Stimulated activated CD8-positive, alpha-beta memory T cell treated with anti-CD3 and anti-CD28 coated beads, Interleukin-15, amount 100 ng/mL, for 4 hours (primary cell): ENCODE measurements at places on chromosomes 4 and X.

GRCh38 chr4:6180841-6181631, 19.3 kb downstream of the JAKMIP1 start:
- DNase-seq = peak; percentile 23

DNA sequence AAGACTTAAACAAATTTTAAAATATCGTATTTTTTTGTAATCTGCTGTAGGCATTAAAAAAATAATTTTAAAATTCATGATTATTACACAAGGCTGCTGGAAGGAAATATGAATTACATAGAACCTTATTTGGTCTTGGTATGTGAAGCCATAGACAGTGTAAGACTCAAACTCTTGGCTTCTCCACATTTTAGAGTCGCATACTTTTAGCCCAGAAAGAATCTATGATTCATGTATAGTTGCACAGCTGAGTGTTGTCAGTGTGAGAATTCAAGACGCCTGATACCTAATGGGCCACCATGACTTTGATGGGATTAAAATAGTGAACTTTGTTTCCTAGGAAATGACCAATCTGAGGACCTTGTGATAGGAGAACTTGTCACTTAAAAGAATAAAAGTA, 1.4 kb downstream of the INTU start:
- DNase-seq = no peak

GRCh38 chrX:151729056-151729725, 5.4 kb upstream of the CNGA2 start:
- DNase-seq = no peak

DNA sequence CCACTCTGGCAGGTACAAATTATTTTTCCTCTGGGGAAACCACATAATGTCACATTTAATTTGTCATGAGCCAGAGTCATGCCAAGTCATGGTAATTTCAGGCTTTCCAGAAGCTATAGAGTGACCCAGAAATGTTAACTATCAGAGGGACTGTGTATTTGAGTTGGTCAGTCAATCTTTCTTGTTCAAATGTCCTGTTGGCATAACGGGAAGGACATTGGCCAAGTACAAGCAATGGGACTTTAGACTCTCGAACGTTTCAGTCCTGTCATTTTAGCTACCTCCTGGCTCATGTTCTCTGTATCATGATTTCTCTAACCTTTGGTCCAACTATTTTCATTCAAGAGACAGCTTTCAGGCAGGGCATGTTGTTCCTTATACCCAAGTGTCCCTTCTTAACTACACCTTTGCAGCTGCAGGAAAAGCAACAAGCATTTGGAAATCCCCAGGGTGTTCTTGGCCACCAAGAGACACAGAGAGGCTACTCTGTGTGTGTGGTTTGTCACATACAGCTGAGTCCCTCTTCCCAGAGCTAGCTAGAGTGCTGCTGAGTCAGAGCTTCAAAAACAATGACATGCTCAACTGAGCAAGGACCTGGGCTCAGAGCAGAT, 142.6 kb downstream of the EGF start:
- DNase-seq = no peak

DNA sequence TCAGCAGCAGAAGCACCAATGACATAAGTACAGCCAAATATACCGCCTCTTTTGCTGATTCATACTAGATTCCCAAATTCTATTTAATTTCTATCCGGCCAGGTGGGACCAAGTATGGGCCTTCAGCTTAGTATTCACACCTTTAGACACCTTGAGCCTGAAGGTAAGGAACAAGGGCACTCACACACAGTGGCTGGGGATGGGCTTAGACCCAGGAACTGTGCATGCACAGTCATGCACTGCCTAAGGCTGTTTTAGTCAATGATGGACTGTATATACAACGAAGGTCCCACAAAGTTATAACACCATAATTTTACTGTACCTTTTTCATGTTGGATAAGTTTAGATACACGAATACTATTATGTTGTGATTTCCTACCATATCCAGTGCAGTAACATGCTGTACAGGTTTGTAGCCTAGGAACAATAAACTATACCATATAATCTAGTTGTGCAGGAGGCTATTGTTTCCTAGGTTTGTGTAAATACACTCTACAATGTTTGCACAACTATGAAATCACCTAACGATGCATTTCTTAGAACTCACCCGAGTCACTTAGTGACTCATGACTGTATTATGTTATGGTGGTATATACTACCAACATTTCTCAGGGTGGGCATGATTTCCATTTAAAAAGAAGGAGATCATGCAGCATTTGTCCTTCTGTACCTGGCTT, 9.7 kb upstream of the CLNK start:
- no peak for DNase-seq

DNA sequence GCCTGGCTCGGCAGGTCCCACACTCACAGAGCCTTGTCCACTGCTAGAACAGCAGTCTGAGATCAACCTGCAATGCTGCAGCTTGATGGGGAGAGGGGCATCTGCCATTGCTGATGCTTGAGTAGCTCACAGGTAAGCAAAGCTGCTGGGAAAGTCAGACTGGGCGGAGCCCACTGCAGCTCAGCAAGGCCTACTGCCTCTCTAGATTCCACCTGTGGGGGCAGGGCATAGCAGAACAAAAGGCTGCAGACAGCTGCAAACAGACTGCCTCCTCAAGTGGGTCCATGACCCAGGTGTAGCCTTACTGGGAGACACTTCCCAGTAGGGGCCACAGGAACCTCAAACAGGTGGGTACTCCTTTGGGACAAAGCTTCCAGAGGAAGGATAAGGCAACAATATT, 110.6 kb upstream of the ADAMTS3 start:
- no peak for DNase-seq

DNA sequence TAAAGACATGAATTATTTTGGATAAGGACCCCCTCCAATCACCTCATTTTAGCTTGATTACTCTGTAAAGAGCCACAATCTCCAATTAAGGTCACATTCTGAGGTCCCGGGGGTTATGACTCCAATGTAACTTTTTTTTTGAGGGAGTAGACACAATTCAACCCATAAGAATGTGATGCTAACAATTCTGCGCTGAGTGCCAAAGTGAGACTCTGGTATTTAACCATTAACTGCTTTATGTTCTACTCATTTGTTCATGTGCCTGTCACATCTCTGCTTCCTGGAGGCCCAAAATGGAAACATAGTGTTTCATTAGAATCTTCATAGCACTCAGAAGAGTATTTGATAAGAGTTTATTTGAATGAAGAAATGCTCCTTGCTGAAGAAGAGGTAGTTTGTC, 234.8 kb downstream of the CPE start:
- no peak for DNase-seq

GRCh38 chr4:71322425-71322824, 16.4 kb upstream of the SLC4A4 start:
- no peak for DNase-seq

DNA sequence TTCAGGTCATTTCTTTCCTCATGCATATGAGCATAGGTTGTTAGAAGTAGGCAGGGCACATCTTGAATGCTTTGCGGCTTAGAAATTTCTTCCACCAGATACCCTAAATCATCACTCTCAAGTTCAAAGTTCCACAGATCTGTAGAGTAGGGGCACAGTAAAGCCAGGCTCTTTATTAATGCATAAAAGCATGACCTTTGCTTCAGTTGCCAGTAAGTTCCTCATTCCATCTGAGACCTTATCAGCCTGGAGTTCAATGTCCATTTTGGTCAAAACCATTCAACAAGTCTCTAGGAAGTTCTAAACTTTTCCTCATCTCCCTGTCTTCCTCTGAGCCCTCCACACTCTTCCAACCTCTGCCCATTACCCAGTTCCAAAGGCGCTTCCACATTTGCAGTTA, 77.7 kb downstream of the MAP9 start:
- DNase-seq = no peak

- DNase-seq = no peak
Measured at GRCh38 chr4:177473991-177474390, 31.8 kb upstream of the AGA start.

DNA sequence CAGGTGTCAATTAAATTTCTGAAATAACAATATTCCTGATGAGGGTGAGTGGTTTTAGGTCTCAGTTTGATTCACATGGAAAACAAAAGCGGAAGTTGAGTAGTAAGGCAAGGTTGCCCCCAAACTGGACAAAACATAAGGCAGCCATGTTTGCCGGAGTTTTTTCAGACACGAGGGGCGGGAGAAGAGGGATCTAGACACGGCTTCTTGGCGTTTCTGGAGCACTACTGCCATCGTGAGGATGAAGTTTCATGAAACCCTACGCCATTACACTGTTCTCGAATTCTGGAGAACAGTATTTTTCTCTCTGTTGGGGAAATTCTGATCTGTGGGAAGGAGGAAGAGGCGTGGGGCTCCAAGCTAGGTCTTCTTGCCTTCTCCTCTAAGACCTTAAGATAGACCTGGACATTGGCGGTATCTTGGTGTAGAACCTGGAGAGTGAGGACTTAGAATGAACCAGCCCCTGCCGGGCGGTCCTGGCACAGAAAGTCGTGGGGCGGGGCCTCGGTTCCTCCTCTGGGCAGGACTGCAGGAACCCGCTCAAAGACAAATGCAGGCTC, 160.3 kb downstream of the OR13H1 start:
- DNase-seq = no peak

- no peak for DNase-seq
Measured at GRCh38 chr4:87559090-87559837, 30.1 kb upstream of the SPARCL1 start.

DNA sequence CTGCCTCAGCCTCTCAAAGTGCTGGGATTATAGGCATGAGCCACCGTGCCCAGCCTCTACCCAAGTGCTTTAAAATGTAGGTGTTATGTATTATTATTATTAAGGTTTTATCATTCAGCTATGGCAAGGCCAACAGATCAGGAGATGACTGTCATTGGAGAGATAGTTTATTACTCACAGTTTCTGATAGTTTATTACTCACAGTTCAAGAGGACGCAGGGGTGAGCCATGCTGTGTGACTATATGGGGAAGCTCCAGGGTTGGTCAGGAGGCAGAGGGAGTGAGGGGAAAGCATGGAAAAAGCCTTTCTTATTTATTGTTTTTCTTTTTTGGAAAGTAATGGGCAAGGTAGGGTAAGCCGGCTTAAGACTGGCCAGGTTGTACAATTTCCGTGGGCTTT, 25.4 kb upstream of the ARSD start:
- DNase-seq = no peak

GRCh38 chr4:30783751-30784150, 63.6 kb downstream of the PCDH7 start:
- no peak for DNase-seq

DNA sequence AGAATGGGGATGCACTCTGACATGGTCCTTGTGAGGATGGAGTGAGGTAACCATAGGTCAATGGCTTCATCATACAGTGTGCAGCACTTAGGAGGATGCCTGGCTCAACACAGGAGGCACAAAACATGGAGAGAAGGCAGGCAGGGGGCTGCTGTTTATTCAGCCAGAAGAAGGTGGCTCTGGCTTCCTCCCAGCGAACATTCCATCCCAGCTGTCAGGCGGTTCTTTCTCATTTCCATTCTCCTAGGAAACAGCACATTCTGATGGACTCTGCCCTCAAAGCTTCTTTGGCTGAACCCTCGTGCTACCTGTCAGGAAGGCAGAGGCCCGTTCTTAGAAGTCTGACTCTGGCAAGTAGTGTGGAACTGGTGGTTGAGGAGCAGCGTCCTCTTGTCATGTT, 18.6 kb downstream of the STK32B start:
- no peak for DNase-seq

DNA sequence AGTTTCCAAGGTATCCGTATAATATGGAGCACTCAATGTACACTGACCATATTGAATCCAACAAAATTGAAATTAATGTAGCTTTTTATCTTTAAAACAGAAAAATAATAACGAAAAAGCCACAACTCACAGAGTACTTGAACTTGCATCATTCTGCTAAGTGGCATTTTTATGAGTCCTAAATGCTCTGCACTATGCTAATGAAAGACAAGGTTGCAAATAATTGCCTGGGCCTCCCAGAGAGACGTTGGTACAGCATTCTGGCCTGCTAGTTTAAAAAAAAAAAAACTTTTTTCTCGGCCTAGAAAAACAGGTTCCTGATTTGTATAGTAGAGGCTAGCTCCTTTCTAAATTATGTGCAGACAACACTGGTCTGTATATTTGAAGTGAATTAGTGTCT, 4.3 kb upstream of the FAM9B start:
- no peak for DNase-seq

- DNase-seq = no peak
Measured at GRCh38 chr4:48299560-48299959, 29.9 kb upstream of the TEC start.

GRCh38 chr4:136112116-136112515, 1420.2 kb downstream of the PCDH18 start:
- no peak for DNase-seq

- DNase-seq = peak; percentile 6
Measured at GRCh38 chrX:100928660-100929613, at the start of gene XKRX. Gene XKRX (minus strand): TSS chrX:100928917. CDS start chrX:100928304, 613 bp downstream.

DNA sequence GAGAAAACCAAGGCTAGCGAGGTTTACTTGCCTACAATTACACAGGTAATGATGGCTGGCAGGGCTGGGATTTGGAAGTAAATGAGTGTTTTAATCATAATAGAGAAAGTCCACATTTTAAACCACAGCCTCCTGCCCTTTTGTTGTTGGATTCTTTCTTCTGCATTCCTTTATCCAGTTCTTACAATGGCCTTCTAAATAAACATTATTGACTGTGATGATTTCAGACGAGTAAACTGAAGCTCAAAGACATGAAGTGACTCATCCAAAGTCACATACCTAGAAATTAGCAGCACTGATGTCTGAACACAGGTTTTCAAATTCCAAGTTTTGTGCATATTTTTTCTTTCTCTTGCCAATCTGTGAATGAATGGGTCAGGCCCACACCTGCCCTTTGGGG, 51.2 kb upstream of the C1QTNF7 start:
- DNase-seq = no peak

- DNase-seq = no peak
Measured at GRCh38 chr4:85928775-85929591, 430.9 kb downstream of the MAPK10 start.

DNA sequence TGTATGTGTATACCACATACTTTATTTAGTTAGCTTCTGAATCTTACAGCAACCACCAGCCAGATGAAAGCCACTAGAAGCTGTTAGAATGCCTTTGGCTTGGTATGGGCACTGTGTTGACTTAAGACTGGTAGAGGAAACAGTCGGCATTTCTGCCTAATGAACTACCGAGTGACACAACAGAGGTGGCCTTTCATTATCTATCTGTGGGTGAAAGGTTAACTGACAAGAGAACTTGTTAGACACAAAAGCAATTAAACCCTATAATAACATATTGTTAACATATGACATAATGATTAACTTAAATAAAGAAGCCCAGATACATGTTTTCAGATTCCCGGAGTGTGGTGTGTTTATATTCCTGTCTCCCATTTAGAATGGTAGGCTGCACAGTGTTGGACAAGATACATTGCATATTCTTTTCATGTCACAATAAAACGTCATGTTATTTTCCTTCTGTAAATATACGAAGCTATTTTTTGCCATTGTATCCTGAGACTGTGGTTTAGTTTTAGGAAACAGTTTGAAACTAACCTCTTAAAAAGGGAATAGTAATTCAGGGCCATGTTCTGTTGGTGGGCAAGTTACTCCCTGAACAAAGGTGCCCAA, 181.5 kb downstream of the SLIT2 start:
- no peak for DNase-seq

GRCh38 chr4:183407128-183407585, 37.3 kb upstream of the CDKN2AIP start:
- DNase-seq = peak; percentile 77

GRCh38 chrX:112164420-112164819, 81.8 kb upstream of the TRPC5 start:
- no peak for DNase-seq
